ENCODE measurements at places on chromosomes 3 and 15. TPM values are rescaled to one million over a fixed set of nuclear protein-coding genes. Genes with fewer than 3 reads are reported as not detected.

- H3K4me3 ChIP-seq, result no peak overlapping the region
- H3K36me3 ChIP-seq, result no peaks in the 10 kb centered on the region
- H3K27ac ChIP-seq, result no peak overlapping the region
- no peaks in the 10 kb centered on the region for H3K27me3 ChIP-seq
- no peak for DNase-seq
- no peaks in the 10 kb centered on the region for H3K4me1 ChIP-seq
Observed at GRCh38 chr3:81707996-81708395, 53.4 kb downstream of the GBE1 start.

GRCh38 chr3:55888282-55888885, 401.3 kb upstream of the WNT5A start:
- no peaks in the 10 kb centered on the region for H3K27me3 ChIP-seq
- H3K27ac ChIP-seq, result no peak overlapping the region

DNA sequence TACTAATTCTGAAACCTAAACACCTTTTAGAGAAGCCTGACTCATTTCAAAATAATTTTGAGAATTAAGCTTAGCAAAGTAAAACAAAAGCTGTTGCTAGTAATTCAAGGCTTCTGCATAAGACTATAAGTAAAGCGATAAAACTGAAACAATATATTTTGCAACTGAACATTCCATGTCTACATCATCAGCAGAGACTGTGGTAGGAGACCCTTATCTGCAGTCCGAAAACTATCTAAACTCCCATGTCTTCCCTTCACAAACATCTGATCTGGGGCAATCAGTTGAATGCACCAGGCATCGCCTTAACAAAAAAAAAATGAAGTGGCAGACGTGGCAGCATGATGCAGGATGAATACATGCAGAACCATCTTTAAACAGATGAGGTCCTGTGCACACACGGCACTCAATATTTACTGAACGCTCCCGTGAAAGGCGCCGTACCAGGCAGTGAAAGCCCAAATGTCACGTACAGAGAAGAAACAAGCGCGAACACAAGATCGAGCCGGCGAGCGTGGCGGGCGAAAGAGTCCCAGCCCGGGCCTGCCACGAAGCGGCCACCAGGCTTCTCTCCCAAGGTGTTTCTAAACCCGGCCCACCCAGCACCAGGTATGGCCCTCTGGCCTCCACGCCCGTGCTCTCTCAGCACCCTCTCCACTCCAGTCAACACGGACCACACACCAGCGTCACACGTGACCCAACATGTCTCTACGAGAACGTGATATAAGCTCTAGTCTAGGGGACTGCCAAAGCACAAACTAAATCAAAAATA, 63.0 kb downstream of the CHSY1 start:
- no peaks in the 10 kb centered on the region for H3K27me3 ChIP-seq
- H3K36me3 ChIP-seq, result peaks cover 6% of the 10 kb centered on the region
- peaks cover 80% of the 10 kb centered on the region for H3K4me1 ChIP-seq
- DNase-seq, result no peak
- H3K4me3 ChIP-seq, result peak overlapping the region; percentile 28

DNA sequence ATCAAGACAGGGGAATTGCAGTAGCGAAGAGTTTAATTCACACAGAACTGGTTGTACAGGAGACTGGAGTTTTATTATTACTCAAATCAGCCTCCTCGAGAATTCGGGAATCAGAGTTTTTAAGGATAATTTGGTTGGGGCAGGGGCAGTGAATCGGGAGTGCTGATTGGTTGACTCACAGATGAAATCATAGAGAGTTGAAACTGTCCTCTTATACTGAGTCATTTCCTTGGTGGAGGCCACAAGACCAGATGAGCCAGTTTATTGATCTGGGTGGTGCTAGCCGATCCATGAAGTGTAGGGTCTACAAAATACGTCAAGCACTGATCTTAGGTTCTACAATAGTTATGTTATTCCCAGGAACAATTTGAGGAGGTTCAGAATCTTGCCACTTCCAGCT, 5.3 kb upstream of the ZNF770 start:
- DNase-seq, result no peak
- H3K4me1 ChIP-seq, result no peaks in the 10 kb centered on the region
- H3K4me3 ChIP-seq, result no peak overlapping the region
- no peak overlapping the region for H3K27ac ChIP-seq
- peaks cover 4% of the 10 kb centered on the region for H3K27me3 ChIP-seq

DNA sequence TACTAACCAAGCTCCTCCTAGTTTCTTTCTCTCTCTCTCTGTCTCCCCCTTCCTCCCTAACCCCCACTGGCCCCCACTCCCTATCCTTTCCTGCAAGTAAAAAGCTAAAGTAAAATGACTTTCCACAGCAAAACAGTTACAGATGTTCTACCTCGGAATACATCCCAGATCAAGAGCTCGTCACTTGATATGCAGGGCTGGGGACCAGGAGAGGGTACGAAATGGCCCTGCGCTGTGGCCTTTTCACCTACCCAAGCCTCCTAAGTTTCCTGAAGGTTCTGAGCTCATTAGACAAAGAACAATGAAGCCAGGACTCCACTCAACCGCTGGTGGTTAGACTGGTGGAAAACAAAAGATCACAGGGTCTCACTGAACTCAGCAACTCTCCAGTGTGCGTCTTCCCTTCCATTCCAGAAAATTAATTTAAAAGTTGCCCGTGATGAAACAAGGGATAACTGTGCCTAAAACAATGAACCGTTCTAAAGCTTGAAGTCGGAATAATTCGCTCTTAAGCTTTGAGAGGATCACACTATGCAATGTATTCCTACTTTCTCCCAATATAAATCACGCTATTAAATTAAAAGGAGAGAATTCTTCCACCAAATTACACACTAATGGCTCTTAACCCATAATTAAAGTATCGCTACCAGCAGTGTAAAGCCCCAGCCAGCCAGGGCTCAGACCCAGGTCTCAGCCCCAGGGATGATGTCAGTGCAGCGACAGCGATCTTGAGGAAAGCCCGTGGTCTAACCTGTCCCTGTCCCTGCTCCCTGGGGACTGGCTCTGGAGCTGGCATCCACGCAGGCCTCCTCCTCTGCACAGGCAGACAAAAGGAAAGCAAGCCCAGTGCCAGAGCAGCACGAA, 5.0 kb downstream of the VGLL4 start:
- peak; percentile 79 for DNase-seq
- H3K4me1 ChIP-seq, result peaks cover 49% of the 10 kb centered on the region
- no peaks in the 10 kb centered on the region for H3K27me3 ChIP-seq
- peaks cover 4% of the 10 kb centered on the region for H3K36me3 ChIP-seq

DNA sequence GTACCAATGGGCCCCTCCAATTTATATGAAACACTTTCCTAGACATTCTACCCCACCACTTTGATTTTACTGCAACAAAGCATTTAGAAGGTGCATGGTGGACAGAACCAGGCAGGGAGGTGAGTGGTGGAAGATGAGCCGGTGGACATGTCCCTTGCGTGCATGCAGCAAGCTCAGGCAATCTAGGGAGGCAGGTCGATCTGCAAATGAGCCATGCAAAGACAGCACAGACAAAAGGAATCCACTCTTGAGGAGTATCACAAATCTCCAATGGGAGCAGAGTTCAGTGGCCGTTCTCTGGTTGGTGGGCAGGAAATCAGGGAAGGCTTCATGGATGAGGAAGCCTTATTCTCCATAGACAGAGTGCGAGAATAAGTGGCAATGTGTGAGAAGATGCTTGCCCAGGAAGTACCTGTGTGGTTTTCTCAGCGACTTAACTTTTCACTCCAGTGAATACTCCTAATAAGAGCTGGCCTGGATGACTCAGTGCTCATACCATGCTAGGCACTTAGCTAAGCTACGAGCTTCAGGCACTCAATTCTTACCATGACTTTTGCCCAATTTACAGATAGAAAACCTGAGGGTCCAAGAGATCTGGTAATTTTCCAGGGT, 152.5 kb downstream of the FOXP1 start:
- no peaks in the 10 kb centered on the region for H3K36me3 ChIP-seq
- no peaks in the 10 kb centered on the region for H3K27me3 ChIP-seq
- no peak overlapping the region for H3K4me3 ChIP-seq
- no peak for DNase-seq
- no peak overlapping the region for H3K27ac ChIP-seq
- H3K4me1 ChIP-seq, result peaks cover 8% of the 10 kb centered on the region

GRCh38 chr15:64013179-64014062, 32.9 kb downstream of the DAPK2 start:
- DNase-seq, result no peak
- H3K27ac ChIP-seq, result no peak overlapping the region
- H3K4me3 ChIP-seq, result no peak overlapping the region
- H3K27me3 ChIP-seq, result no peaks in the 10 kb centered on the region
- peaks cover 4% of the 10 kb centered on the region for H3K4me1 ChIP-seq

- no peak overlapping the region for H3K4me3 ChIP-seq
- no peaks in the 10 kb centered on the region for H3K27me3 ChIP-seq
- no peaks in the 10 kb centered on the region for H3K4me1 ChIP-seq
- no peaks in the 10 kb centered on the region for H3K36me3 ChIP-seq
- no peak overlapping the region for H3K27ac ChIP-seq
Observed at GRCh38 chr15:87901008-87901407, 355.5 kb downstream of the NTRK3 start.

DNA sequence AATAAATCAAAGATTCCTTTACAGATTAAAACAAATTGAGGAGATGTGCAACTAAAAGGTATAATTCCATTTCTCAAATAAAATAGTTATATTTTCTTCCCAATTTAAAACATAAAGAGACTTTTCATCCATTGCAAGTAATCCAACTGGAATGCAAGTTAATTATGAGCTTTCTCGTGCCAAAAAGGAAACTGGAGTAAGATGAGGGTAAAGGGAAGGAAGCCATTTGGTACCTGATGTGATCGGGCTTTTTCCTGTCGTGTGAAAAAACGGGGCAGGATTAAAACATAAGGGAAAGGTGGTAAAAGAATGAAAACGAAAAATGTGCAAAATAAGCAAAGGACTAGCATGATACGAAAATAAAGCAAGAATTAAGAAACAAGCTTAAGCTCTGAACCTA, 41.8 kb upstream of the XXYLT1 start:
- DNase-seq, result no peak
- H3K36me3 ChIP-seq, result peaks cover 3% of the 10 kb centered on the region
- no peak overlapping the region for H3K27ac ChIP-seq

GRCh38 chr3:142224482-142225072, 808 bp downstream of the GK5 start:
- DNase-seq, result no peak
- H3K4me1 ChIP-seq, result no peaks in the 10 kb centered on the region
- H3K36me3 ChIP-seq, result no peaks in the 10 kb centered on the region
- no peaks in the 10 kb centered on the region for H3K27me3 ChIP-seq

GRCh38 chr15:95501865-95502264, 828.6 kb upstream of the NR2F2 start:
- no peaks in the 10 kb centered on the region for H3K4me1 ChIP-seq
- H3K27me3 ChIP-seq, result no peaks in the 10 kb centered on the region
- no peaks in the 10 kb centered on the region for H3K36me3 ChIP-seq
- no peak overlapping the region for H3K27ac ChIP-seq

DNA sequence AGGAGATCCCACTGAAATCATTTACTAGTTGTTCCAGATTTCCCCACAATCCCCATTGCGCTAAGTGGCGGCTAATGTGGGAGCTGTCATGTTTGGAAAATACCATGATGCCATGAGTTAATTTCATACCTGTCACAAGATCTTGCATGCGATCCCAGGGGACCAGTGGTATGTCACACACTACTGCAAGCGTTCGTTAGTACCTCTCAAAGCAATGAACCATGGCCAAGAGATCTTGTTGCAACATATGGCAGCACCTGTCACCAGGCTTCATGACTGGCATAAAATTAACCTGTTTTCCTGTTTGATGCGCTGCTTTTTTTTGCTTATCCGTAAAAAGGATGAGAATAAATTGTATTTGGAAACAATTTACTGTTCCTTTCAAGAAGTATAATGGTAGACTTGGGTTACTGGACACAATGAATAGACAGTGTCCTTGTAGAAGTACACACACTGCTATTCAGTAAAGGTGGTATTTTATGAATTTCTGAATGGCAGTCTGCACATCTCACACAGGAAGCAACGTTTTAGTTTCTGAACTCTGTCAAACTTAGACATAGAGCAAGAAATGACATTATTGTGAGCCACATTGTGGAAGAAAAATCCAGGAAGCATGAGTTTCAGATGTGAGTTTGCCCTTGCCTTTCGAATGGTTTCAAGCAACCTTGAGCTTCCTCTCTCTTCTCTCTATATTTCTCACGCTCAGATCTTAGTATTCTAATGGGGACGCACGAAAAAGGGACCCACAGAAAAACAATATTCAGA, 81.9 kb downstream of the CHL1 start:
- no peaks in the 10 kb centered on the region for H3K4me1 ChIP-seq
- no peak overlapping the region for H3K4me3 ChIP-seq
- peak overlapping the region; percentile 69 for H3K27ac ChIP-seq
- H3K27me3 ChIP-seq, result no peaks in the 10 kb centered on the region

- DNase-seq, result no peak
- H3K27ac ChIP-seq, result no peak overlapping the region
- H3K4me1 ChIP-seq, result no peaks in the 10 kb centered on the region
- no peaks in the 10 kb centered on the region for H3K27me3 ChIP-seq
Observed at GRCh38 chr3:136093771-136094170, 102.4 kb downstream of the MSL2 start.

DNA sequence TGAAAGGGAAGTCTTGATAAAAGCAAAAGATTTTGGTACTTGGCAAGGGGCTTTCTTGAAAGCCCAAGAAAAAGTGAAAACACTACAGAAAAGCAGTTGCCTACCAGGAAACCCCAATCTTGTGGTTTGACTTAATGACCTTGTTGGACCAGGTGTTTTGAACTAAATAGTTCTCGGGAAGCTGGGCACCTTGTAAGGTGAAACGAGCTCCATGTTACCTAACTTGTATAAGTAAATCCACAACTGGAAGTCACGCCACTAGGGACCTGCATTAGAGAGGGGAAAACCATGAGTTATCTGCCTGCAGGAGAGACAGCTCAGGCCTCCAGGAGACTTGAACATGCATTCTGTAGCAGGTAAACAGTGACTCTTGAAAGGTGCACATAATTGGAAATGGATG, 88.2 kb downstream of the GMPS start:
- no peaks in the 10 kb centered on the region for H3K36me3 ChIP-seq
- no peak overlapping the region for H3K4me3 ChIP-seq
- no peak overlapping the region for H3K27ac ChIP-seq
- no peak for DNase-seq
- no peaks in the 10 kb centered on the region for H3K4me1 ChIP-seq

DNA sequence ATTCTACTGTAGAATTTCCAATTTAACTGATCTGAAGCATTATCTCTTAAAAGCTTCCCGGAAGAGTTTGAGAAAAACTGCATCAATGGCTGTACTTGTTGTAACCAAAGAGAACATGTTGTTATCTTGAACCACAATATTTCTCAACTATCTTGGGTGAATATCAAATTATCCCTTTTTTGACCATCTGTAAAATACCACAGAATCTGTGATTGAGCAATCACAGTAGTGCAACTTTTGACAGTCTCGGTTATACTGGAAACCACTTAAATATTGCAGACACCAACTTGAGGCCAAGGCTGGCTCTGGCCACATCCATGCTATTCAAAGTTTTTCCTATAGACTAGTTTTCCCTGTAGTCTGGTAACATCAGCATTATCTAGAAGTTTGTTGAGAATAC, 842.8 kb upstream of the EPHA6 start:
- no peaks in the 10 kb centered on the region for H3K4me1 ChIP-seq
- H3K36me3 ChIP-seq, result no peaks in the 10 kb centered on the region
- no peak overlapping the region for H3K27ac ChIP-seq
- no peaks in the 10 kb centered on the region for H3K27me3 ChIP-seq
- DNase-seq, result no peak

Gene MBNL1
- 87.4 TPM for total RNA-seq

Gene SCAANT1
- total RNA-seq, result not detected

Gene PRSS50
- 0.09 TPM for total RNA-seq
